ENCODE measurements at places on chromosomes 4 and X.

- DNase-seq = no peak
Observed at GRCh38 chrX:23052324-23052723, 52.6 kb downstream of the DDX53 start.

DNA sequence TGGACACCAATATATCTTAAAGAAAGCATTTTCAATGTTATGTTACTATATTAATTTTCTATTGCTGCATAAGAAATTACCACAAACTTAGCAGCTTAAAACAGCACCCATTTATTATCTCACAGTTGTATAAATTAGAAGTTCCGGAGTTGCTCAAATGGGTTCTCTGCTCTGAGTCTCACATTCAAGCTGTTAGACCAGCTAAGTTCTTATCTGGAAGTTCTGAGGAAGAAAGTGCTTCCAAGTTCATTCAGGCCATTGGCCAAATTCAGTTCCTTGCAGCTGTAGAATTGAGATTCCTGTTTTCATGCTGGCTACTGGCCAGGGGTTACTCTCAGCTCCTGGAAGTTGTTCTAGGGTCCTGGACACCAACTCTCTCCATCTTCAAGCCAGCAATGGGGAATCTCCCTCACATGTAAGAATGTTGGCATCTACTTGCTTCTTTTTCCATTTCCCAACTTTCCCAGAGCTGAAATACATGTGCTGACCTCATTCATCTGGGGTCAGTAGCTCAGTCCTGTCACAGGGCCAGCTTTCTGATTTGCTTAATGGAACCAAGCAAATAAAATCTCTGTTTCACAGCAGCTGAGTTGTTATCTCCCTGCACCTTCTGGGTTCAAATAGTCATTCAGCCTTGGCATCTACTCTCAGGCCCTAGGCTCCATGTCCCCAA is 99.6 kb upstream of the INTU start:
- DNase-seq = no peak

DNA sequence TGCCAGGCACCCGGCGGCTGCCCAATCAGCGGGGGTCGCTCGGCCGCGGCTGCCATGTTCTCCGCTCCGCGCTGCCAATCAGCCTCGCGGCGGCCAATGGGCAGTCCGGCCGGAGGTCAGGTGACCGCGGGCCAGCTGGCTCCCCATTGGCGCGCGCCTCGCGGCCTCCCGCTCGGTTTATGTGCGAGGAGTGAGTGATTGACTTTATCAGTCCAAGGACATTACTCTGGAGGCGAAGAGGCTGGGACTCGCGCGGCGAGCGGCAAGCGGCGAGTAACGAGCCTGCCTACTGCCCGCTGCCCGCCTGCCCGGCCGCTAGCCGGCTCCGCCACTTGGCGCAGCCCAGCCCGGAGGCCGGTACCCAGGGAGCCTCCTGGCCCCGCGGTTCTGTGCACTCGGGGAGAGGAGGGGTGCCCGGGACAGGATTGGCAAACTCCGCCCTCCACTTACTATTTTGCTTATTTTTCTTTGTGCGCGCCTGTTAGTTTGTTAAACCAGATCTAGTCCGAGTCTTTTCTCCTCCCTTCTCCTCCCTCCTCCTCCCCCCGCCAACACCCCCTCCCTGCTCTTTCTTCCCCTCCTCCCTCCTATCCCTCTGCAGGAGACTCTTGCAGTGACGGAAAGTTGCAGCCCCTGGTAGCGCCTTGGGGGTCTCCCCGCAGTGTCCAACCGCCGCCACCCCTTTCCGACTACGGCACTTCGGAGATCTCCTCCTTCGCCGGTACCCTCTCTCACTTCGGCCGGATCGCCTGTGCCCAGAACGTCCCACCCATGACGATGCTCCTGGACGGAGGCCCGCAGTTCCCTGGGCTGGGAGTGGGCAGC is at the start of gene ZIC3:
ZIC3 (plus strand) TSS at position 207 of the 825 bp plus-strand sequence; CDS start at position 772, 565 bp downstream.
- no peak for DNase-seq

GRCh38 chrX:66023385-66024091 is 16.3 kb downstream of the VSIG4 start:
- DNase-seq = no peak

- DNase-seq = no peak
Observed at GRCh38 chr4:32798471-32799159, 2078.4 kb downstream of the PCDH7 start.

DNA sequence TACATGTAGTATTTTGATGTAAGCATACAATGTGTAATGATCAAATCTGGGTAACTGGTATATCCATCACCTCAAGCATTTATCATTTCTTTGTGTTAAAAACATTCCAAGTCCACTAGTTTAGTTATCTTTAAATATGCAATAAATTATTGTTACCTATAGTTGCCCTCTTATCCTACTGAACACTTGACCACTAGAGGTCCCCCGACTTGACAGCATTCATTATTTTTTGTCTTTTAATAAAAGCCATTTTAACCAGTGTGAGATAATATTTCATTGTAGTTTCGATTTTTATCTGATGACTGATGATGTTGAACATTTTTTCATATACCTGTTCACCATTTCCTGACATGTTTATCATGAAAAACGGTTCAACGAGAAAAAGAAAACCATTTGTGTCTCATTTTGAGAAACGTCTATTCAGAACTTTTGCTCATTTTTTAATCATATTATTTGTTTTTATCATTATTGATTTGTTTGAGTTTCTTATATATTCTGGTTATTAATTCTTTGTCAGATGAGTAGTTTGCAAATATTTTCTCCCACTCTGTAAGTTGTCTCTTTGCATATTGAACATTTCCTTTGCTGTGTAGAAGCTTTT is 199.0 kb upstream of the CXXC4 start:
- peak; percentile 14 for DNase-seq

GRCh38 chrX:15497865-15498264 is 2.7 kb upstream of the BMX start:
- peak; percentile 57 for DNase-seq

GRCh38 chrX:20668550-20668949 is 401.8 kb upstream of the RPS6KA3 start:
- no peak for DNase-seq
